ENCODE measurements at places on chromosomes 5 and 9.

GRCh38 chr9:129074106-129074505, 6.8 kb upstream of the DOLPP1 start:
- no peak for DNase-seq

DNA sequence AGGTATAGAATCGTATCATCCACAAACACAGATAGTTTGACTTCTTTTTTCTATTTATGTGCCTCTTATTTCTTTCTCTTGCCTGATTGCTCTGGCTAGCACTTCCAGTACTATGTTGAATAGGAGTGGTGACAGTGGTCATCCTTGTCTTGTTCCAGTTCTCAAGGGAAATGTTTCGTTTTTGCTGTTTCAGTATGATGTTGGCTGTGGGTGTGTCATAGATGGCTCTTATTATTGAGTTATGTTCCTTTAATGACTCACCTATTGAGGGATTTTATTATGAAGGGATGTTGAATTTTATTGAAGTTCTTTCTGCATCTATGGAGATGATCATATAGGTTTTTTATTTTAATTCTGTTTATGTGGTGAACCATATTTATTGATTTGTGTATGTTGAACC, 70.3 kb downstream of the ENC1 start:
- no peak for DNase-seq

DNA sequence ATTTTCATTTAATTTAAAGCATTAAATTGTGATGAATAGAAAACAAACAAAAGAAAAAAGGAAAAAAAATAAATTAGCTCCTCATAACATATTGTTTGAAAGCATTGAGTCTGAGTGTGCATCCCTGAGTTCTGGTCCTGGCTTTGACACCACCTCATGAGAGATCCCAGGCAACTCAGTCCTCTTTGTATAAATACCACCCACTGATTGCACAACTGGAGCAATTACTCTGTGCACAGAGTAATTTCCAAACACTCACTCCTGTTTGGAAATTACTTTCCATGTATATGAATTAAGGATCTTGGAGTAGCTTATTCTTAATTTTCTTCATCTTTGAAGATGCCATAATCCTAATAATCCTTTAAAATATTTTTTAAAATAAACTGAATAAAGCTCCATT, 59.4 kb upstream of the C5orf46 start:
- DNase-seq = no peak

DNA sequence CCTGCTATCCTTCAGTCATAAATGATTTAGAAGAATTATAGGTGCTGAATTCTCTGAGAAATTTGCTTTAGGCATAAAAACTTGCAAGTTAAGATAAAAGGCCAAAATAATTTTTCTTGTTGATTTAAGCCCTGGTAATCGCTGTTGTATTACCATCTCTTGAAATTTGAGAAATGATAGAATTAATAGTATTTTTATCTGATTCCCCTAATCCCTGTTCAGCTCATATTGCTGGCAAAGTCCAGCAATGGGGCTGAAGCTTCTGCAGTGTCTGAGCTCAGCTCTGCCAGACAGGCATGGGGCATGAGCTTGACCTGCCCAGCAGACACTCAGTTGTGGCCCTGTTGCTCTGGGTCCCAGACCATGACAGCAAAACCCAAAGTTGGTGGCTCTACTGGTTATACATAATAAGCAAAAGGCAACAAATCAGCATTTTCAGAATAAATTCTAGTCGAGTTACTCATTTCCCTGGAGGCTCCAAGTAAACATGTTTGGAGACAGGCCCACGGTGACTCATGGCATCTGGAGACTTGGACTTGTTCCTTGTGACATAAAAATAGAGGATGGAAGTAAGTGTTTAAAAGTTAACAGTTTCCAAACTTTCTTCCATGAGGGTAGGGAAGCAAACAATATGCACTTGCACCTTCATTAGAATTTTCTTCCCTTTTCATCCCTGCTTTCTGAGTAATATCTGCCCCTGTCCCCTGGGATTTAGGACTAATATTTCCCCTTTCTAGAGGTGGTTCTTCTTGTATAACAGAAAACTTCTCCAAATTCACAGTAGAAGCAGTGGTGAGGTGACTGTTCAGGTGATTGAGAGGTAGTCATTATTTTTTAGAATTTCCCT, 60.2 kb upstream of the SLC2A8 start:
- DNase-seq = peak; percentile 94

GRCh38 chr5:10130881-10131280, 118.8 kb downstream of the ATPSCKMT start:
- DNase-seq = no peak

GRCh38 chr9:135797507-135798262, 95.7 kb downstream of the KCNT1 start:
- peak; percentile 30 for DNase-seq

GRCh38 chr9:137030538-137031527, 1.1 kb downstream of the FUT7 start:
- no peak for DNase-seq

DNA sequence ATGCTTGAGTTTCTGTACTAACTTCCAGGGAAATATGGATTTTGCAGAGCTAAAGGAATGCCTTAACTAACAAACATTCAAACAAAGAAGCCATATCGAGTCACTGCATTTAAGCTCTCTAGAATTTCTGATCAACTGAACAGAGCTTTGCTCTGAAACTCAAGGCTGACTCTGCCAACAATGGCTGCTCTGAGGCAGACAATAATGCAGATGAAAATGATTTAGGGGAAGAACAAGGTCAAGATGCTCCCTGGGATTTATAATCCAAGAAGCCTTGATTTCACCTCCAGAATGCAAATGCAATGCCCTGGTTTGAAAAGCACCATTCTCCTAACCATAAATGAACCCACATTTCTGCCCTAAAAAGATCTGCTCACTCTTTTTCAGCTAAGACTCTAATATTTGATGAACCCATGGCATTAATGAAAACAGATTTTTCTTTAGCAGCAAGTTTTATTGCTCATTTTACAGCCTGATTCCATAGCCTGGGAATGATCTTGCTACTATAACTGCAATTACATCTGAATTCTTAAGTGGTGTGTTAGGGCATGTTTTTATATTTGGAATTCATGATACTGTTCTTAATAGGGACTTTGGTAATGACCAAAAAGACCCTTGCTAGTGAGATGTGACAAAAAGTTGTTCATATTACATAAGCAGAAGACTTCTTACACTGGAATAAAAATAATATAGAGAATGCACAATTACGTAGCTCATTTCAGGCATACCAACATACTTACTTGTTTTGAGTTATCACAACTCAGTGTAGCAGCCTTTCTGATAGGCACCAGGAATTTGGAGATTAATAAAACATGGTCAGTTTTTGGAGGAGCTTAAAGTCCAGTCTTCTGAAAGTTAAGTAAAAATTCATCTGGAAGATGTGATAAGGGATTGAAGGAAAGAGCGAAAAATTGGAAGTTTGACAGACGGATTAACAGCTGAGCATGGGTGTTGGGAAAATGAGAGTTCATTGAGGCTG, 169.4 kb downstream of the TRPM3 start:
- peak; percentile 20 for DNase-seq

DNA sequence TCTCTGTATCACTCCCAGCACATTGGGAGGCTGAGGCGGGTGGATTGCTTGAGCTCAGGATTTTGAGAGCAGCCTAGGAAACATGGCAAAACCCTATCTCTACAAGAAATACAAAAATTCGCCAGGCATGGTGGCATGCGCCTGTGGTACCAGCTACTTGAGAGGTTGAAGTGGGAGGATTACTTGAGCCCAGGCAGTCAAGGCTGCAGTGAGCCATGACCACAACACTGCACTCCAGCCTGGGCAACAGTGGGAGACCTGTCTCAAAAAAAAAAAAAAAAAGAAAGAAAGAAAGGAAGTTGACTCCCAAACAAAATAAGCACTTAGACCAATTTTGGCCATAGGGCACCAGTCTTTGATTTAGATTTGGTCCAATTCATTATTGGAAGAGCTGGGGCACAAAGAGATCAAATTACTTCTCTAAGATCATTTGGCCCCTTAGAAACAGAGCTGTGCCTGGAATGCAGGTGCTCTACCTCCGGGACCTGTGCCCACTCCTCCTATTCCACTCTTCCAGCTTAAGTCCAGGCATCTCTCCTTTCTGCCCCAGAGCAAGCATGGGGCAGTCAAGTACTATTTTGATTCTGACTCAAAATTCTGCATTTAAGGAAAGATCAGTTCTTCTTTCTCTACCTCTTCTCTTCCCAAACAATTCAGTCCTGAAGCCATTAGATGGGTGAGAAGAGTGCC, 59.0 kb downstream of the ALDH7A1 start:
- DNase-seq = no peak

DNA sequence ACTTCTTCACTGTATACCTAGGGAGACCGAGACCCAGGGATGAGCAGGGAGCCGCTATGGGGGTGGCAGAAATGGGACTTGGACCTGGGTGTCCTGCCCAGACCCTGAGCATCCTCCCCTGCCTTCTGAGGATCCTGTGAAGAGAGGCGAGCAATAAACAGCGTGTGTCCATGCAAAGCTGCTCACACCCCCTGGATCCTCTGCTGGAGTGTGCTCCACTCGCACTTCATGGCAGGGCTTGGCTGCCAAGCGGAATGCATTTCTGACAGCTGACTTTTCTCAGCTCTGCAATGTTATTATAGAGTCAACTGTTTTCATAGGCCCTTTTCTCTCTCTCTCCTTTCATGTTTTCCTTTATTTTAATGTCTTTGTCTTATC, 31.0 kb upstream of the ALDH1B1 start:
- peak; percentile 52 for DNase-seq

DNA sequence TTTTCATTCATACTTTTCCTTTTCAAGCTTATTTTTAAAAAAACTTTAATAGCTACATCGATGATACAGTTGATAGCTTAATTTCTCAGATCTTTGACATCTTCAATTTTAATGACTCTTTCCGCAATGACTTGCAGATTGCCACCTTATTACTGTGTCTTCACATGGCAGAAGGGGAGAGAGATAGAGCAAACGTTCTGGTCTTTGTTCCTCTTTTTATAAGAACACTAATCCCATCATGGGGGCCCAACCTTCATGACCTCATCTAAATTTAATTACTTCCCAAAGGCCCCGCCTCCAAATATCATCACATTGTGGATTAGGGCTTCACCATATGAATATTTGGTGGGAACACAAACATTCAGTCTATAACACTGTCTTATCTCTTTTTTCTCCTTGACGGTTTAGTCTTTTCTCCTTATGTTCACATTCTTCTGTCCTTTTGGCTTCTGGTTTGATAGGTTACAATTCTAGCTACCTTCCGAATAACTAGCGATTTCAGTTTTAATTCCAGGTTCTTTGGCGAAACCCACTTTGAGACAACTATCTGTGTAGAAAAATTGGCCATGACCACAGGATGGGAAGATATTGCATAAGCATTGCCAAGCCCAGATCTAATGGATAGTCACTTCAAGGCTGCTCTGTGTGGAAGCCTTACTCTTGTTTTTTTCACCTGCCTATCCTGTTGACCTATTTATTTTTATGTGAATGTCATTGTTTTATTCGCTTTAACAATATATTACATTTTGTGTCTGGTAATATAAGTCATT, 5.0 kb downstream of the ZNF189 start:
- DNase-seq = no peak

DNA sequence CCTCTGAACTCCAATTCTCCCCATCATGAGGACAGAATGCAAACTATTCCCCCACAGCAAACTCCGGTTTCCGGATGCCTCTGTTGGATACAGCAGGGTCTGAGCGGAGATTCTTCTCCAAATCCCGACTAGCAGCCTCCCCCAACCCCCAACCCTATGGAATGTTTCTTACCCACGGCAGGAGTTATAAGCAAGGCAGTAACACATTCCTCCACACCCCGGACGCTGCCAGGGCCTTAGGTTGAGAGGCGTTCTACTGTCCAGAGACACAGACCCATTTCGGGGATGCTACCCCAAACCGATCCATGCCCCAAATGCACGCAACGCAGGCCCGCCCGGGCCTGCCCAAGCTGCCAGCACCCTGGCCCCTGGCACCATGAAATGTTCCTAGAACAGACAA, 85.6 kb upstream of the LMX1B start:
- DNase-seq = peak; percentile 41

DNA sequence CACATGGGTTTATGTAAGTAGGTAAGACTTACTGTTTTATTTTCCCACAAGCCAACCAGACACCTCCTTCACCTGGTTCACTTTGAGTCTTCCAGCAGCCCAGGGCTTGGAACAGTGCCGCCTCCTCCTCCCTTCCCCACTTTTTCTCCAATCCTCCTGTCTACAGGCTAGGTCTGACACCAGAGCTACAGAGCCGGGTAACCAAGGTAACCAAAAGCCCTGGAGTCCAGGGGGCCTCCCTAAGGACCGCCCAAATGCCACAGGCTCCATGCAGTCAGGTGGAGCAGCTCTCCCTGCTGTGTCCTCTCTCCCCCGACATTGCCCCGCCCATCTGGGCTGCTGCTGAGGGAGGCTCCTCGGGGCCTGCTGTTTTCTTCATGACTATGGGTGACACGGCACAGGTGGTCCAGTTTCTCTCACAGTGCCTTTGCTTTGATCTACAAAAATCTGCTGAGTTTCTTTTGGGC, 138.0 kb upstream of the EFNA5 start:
- no peak for DNase-seq

GRCh38 chr5:53035868-53036381, 46.8 kb downstream of the ITGA2 start:
- peak; percentile 35 for DNase-seq

- peak; percentile 69 for DNase-seq
These were observed 60.8 kb downstream of the FOXD1 start for GRCh38 chr5:73387601-73388305.

GRCh38 chr5:2906302-2907090, 155.0 kb upstream of the IRX2 start:
- no peak for DNase-seq

GRCh38 chr9:5336688-5337087, 3.0 kb downstream of the RLN1 start:
- no peak for DNase-seq

DNA sequence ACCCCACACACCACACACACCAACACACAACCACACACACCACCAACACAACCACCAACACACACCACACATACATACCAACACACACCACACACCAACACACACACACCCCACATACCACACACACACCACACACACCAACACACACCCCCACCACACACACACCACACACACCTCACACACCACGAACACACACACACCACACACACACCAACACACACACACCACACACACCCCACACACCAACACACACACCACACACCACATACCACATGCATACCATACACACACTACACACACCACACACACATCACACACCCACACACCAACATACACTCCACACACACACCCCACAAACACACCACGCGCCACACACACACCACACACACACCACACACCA, 171.4 kb downstream of the GOLPH3 start:
- DNase-seq = no peak

All from fibroblast of upper back skin (primary cell).